ENCODE measurements at places on chromosomes 7 and 10. TPM values are rescaled to one million over a fixed set of nuclear protein-coding genes. Genes with fewer than 3 reads are reported as not detected.

GRCh38 chr7:2487586-2488271 is 11.5 kb upstream of the GRIFIN start:
- DNase-seq: no peak

DNA sequence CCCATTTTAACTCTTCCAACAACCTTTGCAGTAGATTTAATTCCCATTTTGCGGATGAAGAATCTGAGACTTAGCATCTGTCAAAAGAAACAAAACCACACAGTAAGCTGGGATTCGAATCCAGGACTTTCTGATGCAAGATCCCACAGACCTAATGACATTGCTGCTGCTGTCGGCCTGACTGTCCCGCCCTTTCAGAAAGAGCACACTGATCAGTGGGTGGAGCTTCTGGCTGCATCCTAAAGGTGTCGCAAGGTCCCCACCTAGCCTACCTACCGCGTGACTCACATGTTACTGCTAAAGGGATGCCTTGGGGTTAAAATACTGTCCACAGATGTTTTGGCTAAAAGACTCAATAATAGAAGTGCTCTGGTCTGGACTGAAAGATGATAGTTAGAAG is 134.7 kb downstream of the EMX2 start:
- DNase-seq: peak; percentile 29

- peak; percentile 96 for DNase-seq
Measured at GRCh38 chr7:116271963-116272886, 61.9 kb downstream of the TES start.

GRCh38 chr7:16604054-16604453 is 41.5 kb downstream of the ANKMY2 start:
- peak; percentile 29 for DNase-seq

- no peak for DNase-seq
Measured at GRCh38 chr10:61669849-61670248, 7.1 kb downstream of the CABCOCO1 start.

DNA sequence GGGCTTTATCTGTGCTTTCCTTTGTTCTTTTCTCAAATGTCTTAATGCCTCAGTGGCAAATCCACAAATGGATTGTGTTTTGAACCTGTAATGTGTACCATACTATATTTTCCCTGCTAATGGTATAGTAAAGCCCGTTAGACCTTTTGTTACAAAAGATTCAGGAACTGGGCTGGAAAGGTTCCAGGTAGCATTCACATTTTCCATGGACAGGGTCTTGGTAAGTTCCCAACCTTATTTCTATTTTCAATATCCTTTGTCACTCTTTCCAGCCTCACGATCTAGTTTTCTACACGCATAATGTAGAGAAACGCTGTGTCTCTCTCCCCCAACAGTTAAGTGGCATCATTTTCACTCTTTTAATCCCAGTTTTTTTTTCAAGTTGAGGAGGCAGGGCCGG is 153.0 kb downstream of the PLCE1 start:
- no peak for DNase-seq

DNA sequence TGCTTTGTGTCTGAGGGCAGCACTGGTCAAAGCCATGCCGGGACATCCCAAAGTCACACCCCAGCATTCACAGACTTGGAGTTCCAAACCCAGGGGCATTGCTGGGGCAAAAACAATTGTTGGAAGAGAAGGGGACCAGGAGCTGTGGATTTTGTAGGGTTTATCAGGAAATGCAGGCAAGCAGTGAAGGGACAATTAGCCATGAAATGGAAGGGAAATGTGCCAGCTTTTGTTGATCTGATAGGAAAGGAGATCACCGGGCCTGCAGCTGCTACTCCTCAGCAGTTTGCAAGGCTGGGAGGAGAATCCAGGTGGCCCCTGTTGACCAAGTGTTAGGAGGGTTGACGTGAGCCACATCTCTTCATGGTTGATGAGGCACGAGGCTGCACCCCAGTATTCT is 2.5 kb upstream of the BRI3 start:
- DNase-seq: no peak

- no peak for DNase-seq
Measured at GRCh38 chr7:96784597-96784996, 75.0 kb upstream of the SEM1 start.

Gene GIMAP1
- not detected for total RNA-seq

DNA sequence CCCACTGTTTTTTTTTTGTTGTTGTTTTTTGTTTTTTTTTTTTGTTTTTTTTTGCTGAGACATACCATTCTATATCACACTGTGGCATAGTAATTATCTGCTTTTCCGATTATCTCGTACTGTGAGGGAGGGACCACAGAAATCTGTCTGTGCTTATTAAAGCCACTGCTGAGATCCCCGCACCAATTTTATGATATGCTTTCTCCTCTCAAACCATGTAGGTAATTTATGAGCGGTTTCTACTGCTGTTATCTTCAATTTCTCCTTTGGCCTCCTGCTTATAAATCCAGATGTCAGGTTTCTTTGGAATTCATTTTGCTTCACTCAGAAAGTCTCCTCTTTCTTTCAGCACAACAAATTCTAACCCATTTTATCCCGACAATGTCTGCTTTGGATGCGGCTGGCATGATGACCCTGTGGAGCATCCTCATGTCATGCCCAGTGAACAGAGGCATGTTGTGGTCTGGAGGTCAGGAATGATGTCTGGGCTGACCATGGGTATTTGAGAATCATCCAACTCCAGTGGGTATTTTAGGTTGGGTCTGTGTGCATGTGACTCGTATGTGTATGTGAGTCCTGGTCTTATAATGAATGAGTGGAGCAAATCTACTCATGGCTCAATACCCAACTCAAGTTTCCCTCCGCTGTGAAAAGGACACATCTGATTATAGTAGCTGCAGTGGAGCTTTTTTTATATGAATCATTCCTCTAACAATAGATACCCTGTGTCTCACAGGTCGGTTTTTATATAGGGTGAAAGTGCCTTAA is 213.4 kb downstream of the GALNT17 start:
- DNase-seq: no peak

Gene ADIRF
- total RNA-seq: 25.3 TPM

- DNase-seq: peak; percentile 32
Measured at GRCh38 chr7:47757921-47758411, 176.1 kb upstream of the TNS3 start.

Gene SLC26A5
- total RNA-seq: not detected

Gene EFCAB10
- 0.51 TPM for total RNA-seq

DNA sequence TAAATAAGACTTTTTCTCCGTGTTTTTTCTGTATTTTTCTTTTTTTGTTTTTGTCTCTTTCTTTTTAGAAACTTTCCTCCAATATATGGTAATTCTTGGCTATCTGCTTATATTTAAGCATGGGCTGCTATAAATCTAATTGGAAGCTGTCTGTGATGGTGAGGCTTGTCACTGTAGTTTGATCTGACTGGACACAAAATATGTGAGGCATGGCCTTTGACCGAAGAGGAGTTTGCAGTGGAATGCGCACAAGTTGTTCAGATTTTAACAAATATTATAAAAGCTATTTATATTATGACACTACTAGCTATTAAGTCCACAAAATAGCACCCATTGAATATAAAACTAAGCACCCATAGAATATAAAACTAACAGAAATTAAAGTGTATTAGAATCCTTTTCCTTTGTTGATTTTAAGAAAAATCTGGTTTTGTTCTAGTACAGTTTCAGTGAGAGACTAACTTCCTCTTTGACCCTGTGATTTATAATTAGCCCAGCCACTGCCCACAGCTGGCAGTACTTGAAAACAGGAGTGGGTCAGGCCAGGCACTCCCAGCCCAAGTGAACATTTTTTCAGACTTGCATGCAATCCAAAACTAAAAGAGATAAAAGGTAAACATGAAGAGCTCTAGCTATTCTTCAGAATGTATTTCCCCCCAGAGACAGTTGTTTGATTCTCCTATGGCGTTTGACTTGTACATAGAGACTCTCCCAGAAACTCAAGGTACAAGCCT is 69.9 kb upstream of the FGL2 start:
- DNase-seq: no peak

All from bronchial epithelial cell (primary cell).